ENCODE measurements at places on chromosomes 6 and 20.

DNA sequence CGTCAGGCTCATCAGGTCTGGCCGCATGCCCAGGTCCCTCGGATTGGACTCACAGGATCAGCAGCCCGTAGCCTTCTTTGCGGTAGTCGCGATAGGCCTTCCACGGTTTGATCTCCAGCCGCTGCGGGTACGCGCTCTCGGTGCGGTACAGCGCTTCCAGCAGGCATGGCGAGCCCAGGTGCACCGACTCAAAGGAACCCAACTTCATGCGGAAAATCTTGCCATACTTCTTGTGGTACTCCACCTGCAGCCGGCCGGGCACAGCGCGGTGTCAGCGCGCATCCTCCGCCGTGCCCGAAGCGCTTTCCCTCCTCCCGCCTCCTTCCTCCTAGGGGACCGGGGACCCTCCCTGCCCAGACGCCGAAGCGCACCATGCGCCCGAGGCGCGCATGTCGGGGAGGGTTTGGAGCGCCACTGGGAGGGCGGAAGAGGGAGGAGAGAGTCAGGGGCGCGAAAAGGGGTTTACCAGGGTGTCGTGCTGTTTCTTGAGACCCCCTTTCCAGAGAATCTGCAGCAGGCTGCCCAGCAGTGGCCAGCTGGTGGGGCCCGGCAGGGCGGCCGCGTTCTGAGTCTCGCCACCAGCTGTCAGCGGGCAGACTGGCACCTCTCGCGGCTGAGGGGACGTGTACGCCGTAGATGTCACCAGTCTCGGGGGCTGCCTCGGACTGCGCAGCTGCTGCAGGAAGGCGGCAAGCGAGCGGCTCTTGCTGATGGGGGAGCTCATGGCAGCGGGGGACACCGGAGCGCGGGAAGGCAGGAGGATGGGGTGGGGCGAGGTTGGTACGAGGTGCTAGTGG is 732 bp downstream of the CYP24A1 start:
- peak; percentile 6 for DNase-seq

- DNase-seq, result no peak
Observed at GRCh38 chr6:80433010-80433672, 326.7 kb downstream of the BCKDHB start.

- DNase-seq, result no peak
Observed at GRCh38 chr20:481167-481566, 18.8 kb upstream of the TBC1D20 start.

DNA sequence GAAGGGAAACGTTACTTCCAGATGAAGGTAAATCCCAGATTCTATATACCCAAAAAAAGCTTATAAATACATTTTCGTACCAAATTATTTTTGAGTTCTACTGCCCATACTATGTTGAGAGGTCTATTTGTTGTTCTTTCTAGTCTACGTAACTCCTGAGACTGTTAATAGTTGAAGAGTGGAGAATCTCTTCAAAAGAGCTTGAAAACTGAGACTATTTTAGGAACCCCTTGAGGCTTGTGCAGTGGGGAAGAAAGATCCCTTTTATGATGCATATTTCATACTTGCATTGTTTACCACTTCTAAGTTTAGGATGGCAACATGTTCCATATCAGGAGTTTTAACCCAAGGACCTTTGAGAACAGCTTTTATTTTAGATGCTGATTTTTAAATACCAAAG is 245.0 kb downstream of the TMEM242 start:
- no peak for DNase-seq

GRCh38 chr20:13841206-13841605 is 56.4 kb downstream of the NDUFAF5 start:
- DNase-seq, result no peak

- DNase-seq, result no peak
Observed at GRCh38 chr6:163965426-163966348, 551.2 kb downstream of the QKI start.

DNA sequence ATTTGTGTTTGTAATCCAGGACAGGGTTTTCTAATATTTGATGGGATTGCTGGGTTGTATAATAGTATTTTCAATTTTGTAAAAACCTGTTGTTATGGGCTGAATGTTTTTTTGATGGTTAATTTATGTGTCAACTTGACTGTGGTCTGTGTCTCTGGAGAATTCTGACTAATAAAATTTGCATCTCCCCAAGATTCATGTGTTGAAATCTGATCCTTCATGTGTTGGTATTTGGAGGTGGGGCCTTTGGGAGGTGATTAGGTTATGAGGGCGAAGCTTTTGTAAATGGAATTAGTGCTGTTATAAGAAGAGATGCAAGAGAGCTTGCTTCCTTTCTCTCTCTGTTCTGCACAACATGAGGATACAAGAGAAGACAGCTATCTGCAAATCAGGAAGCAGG is 48.7 kb upstream of the SAMD5 start:
- no peak for DNase-seq

DNA sequence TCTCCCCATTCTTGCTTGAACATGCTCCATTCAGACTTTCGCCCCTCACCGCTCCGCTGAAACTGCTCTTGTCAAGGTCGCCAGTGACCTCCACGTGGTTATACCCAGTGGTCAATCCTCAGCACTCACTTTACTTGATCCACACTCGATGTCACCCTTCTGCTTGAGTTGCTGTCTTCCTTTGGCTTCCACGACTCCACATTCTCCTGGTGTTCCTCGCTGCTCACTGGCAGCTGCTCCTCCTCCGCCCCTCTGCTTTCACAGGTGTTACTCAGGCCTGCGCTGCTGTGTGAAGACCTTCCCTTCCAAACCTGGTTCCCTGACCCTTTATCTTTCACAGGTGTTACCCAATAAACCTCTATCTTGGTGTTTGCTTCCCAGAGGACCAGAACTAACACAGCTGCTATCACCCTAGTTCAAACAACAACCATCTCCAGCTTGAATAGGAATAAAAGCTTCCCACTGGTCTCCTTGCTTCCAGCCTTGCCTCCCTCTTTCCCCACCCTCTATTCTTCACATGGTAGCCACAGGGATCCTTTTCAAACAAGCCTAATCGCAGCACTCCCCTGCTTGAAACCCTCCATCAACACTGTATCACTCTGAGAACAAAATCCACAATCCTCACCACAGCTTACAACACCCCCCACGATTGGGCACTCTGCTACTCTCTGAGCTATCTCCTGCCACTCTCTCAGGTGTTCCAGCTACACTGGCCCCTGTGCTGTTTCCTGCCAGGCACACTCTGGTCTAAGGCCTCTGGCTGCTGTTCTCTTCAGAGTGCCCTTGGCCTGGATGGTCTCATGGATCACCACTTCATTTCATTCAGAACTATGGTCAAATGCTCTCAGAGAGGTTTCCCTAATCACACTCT is 10.7 kb downstream of the PPIL1 start:
- DNase-seq, result no peak

Measured in activated T-cell treated with anti-CD3 and anti-CD28 coated beads, Interleukin-2, amount 50 U/mL, for 72 hours (primary cell).